ENCODE measurements at places on chromosomes 5 and 9. TPM values are rescaled to one million over a fixed set of nuclear protein-coding genes. Genes with fewer than 3 reads are reported as not detected.

FYB1 gene
- total RNA-seq: 75.9 TPM

LOX gene
- total RNA-seq: not detected

PCDHA9 gene
- not detected for total RNA-seq

GNA14 gene
- total RNA-seq: not detected

CBY3 gene
- total RNA-seq: 0.91 TPM

- H3K4me3 ChIP-seq: peak overlapping the region; percentile 75
- H3K4me1 ChIP-seq: peaks cover 28% of the 10 kb centered on the region
- H3K27ac ChIP-seq: peak overlapping the region; percentile 89
- peaks cover 31% of the 10 kb centered on the region for H3K36me3 ChIP-seq
These were observed 721 bp upstream of the MAML1 start for GRCh38 chr5:179731791-179732411.

GRCh38 chr5:80037366-80037765 lies 2.2 kb downstream of the THBS4 start:
- no peaks in the 10 kb centered on the region for H3K36me3 ChIP-seq
- DNase-seq: no peak

DNA sequence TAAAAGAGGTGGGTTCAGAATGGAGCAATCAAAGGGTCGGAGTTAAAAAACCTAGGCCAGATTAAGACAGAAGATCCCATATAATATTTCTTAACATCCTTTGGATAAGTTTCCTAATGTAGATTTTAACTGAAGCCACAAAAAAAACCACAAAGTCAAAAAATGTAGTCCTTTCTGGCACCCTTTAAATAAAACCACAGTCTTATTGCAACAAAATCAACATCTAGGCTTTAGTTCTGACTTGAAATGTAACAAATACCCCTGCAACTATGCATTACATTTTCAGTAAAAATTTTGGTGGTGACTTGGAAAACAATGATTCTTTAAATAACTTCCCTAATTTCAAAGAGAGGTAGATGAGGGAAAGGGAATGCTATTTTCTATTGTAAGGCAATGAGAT lies 109.2 kb downstream of the PSAT1 start:
- no peaks in the 10 kb centered on the region for H3K27me3 ChIP-seq
- H3K4me3 ChIP-seq: no peak overlapping the region
- DNase-seq: no peak

GRCh38 chr9:5073701-5074100 lies 88.6 kb downstream of the JAK2 start:
- no peak overlapping the region for H3K27ac ChIP-seq
- peaks cover 4% of the 10 kb centered on the region for H3K36me3 ChIP-seq
- H3K27me3 ChIP-seq: no peaks in the 10 kb centered on the region
- H3K4me3 ChIP-seq: no peak overlapping the region

DNA sequence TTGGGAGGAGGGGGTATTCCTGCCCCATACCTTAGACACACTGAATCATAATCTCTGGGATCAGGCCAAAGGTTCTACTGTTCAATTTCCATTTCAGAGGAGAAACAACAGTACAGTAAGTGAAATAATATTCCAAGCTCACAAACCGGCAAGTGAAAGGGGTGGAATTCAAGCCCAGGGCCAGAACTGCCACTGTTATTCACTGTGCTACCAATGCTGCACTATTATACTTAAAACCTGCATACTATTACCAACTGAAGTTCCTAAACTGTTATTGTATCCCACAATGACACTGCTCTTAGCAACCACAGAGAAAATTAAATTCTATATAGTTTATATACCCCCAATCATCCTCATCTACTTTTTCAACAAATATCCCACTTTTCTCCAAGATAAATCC lies 24.6 kb downstream of the SSBP2 start:
- H3K27me3 ChIP-seq: no peaks in the 10 kb centered on the region
- H3K4me3 ChIP-seq: no peak overlapping the region
- no peak for DNase-seq
- H3K4me1 ChIP-seq: peaks cover 3% of the 10 kb centered on the region
- no peaks in the 10 kb centered on the region for H3K36me3 ChIP-seq
- no peak overlapping the region for H3K27ac ChIP-seq

DNA sequence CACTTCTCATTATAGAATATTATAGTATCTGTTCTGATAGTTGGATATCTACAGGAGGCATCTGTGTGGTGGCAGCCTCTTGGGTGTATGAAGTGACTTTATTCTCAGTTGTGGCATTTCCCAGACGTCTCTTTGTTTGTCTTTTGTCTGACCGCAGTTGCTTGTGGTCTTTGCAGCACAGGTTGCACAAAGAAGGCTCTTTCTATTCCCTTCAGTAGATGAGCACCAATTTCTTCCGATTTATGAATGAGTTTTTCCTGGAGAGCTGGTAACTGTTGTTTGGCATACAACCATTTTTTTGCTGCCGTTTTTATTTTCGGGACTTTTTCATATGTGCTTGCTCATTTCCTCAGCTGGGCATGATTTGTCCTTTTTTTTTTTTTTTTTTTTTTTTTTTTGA lies 56.4 kb upstream of the MYO10 start:
- H3K4me3 ChIP-seq: no peak overlapping the region
- H3K27me3 ChIP-seq: no peaks in the 10 kb centered on the region
- H3K27ac ChIP-seq: no peak overlapping the region
- no peak for DNase-seq
- no peaks in the 10 kb centered on the region for H3K36me3 ChIP-seq
